ENCODE measurements at places on chromosomes 16 and 17.

- no peak for DNase-seq
These were observed 28.7 kb upstream of the KIFC3 start for GRCh38 chr16:57830890-57831484.

DNA sequence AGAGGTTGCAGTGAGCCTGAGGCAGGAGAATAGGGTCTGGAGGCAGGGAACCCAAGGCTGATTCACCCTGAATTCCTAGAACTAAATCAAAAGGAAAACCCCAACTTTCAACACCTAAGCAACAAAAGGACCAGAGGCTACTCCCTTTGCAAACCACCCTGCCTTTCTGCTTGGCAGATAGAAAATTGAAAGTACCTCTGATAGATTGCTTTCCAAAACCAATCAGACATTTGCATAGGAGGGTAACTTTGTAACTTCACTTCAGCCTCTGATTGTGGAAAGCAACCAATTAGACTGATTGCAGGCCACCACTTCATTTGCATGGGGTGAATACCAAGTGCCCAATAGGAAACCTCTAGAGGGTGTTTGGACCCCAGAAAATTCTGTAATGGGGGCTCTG, 10.9 kb upstream of the TMEM98 start:
- DNase-seq, result no peak

DNA sequence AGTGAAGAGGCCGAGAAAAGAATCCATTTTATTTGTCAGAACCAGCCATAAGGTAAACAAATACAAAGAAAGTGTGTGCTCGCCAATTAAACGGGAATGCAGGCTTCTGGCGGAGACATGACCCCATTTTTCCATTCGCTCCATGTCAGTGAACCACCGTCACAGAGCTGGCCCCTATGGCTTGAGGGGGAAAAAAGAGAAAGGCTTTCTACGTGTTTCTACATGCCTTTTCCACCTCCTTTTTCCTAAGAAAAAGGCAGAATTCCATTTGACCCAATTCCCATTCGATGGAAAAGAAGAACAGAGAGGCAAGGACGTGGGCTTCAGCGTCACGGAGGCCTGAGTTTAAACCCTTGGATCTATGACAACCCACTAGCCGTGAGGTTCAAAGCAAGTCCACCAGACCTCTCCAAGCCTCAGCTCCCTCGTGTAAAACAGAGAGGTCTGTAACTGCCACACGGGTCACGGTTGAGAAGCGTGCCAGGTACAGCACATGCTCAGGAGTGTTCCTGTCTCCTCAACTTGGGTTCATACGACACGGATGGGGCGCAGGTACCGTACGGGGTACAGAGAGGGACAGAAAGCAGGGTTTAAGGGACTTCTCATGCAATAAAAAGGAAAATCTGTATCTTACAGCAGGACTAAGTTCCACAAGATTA, 91.9 kb downstream of the NXN start:
- no peak for DNase-seq

DNA sequence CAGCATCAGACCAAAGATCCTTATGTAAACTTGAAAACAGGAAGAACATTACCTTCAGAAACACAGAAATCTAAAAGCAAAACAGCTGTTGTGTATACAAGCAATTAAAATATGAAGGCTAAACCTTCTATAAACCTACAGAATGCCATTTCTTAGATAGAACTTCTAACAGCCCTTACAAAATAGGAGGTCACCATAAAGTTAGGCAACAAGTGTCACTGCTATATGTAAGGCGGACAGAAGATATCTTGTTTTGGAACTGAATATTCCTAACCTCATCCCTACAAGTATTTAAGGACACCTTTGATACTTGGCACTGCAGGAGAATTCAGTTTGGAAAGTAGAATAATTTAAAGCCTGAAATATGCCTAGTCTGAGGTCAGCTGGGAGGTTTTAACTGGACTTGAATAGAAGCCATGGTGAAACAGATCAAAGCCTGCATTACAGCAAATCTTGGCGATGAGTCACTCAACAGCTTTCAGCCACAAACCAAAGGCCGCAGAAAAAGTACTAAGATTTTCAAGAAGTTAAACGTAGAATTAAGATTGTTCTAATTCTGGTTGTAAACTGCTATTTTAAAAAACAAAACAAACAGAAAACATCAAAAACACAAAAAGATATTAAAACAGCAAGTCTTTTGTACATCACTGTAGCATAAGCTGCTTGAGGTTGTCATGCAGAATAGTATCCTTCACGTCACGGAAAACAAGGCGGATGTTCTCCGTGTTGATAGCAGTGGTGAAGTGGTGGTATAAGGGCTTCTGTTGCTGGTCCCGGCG, 42.7 kb downstream of the GNA13 start:
- DNase-seq, result peak; percentile 9

GRCh38 chr16:81936209-81937000, 74.9 kb downstream of the SDR42E1 start:
- no peak for DNase-seq

- no peak for DNase-seq
These were observed 290.5 kb downstream of the CEP112 start for GRCh38 chr17:65901394-65901793.

- no peak for DNase-seq
These were observed 99.0 kb downstream of the CA4 start for GRCh38 chr17:60248618-60249289.

GRCh38 chr16:12532871-12533610, 270.6 kb downstream of the CPPED1 start:
- DNase-seq, result no peak

- DNase-seq, result no peak
These were observed 19.6 kb upstream of the RIPOR1 start for GRCh38 chr16:67509016-67509415.

DNA sequence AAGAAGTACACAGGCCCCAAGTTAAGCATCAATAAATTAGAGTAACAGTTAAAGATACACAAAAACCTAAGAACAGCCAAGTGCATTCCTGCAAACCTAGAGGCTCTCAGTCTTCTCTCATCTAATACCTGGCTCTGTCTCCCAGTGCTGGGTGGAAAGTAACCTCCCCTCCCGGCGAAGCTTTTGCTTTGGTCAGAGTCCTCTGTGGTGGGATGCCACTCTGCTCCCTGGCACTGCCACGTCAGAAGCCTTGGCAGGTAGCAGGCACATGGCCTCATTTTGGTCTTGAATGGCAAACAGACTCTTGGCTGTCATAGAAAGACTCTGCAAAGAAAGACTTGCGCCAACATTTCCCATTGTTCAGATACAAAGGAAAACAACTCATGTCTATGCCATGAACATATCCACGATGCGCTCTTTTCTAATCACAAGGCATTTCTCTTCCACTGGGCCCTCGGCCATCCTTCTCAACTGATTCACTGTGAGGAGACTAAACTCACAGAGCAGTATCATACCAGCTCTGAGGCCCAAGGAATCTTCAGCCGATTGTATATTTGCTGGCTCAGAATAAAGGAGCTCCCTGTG, 21.2 kb downstream of the MTHFSD start:
- no peak for DNase-seq

DNA sequence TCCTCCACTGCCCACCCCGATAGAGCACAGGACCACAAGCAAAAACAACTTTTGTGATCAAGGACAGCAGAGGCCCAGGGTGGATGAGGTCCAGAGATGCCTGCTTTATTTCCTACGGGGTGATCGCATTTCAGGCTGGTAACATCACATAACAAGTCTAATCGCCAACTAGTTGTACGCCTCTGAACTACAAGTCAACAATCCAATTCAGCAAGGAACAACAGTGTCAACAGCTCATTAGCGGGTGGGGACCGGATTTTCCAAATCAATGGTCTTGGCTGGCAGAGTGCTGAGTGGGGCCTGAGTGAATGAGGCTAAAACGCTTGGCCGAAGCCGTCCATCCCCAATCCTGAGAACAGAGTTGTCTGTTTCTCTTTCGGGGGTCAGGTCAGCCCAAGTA, 17.1 kb downstream of the MRM3 start:
- DNase-seq, result no peak

DNA sequence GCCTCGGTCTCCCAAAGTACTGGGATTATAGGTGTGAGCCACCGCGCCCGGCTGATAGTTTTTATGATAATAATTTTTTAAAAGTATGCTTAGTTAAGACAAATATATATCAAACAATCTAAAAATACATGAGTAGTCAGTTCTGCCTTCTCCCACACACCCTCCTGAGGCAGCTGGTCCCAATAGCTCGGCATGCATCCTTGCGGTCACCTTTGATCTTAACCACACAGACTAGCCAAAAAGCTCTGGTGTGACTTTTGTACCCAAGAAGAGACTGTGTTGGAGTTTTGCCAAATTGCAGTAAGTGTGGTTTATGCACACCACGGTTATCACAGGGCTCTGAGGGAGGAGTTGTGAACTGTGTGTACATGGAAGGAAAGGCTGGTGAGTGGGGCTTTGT, 25.6 kb downstream of the ATP6V0A1 start:
- DNase-seq, result no peak

DNA sequence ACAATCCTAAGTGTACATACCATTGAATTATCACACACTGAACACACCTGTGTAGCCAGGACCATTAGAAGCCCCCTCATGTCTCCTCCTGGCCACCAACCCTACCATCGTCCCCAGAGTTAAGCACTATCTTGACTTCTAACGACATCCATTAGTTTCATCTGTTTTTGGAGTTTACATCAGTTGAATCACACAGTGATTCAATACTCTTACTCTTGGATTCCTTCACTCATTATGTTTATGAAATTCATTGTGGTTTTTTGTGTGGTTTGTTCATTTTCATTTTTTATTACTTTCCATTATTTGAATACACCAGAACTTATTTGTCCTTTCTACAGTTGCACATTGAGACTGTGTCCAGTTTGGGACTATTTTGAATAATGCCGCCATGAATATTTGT, 13.6 kb downstream of the DRC7 start:
- no peak for DNase-seq

- no peak for DNase-seq
These were observed 6.3 kb downstream of the MYBBP1A start for GRCh38 chr17:4548721-4549531.

DNA sequence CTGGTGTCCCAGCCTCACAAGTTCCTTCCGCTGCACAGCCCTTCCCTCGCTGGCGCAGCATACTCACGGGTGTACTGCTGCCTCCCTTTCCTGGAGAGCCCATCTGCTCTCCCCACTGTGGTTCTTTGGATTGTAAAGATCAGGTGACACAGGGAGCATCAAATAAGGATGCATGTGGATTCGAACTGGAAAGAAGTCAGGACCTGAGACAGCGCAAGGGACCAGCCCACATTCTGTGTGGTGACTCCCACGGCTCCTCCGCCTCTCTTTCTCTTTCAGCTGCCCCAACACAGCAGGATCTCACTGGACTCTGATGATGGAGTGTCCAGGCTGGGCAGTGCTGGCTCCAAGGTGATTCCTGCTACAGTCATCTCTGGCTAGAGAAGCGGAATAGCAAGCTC, 8.1 kb downstream of the LDAF1 start:
- no peak for DNase-seq

GRCh38 chr16:84087466-84088151, 29.1 kb downstream of the MBTPS1 start:
- peak; percentile 43 for DNase-seq

Data from AML-193 (cell line).